Activated naive CD4-positive, alpha-beta T cell (primary cell): ENCODE measurements at places on chromosomes 5 and 9.

DNA sequence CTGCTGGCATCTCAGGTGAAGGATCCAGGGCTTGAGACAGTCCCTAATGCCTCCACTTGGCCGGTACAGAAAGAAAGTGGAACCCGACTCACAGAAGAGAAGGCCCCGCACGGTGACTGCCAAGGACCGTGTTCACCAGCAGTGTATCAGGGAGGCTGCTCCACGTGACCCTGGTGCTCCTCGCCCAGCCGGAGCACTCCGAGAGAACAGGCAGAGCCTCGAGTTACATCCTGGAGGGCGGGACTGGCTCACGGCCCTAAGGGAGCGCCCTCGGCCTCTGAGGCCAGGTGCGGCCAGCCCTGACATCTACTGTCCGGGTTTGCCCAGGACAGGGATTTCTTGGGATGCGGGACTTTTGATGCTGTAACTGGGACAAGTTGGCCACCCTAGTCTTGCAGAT is 104.0 kb upstream of the SARDH start:
- DNase-seq = no peak

- no peak for DNase-seq
Observed at GRCh38 chr5:6727231-6727630, 14.0 kb downstream of the TENT4A start.

DNA sequence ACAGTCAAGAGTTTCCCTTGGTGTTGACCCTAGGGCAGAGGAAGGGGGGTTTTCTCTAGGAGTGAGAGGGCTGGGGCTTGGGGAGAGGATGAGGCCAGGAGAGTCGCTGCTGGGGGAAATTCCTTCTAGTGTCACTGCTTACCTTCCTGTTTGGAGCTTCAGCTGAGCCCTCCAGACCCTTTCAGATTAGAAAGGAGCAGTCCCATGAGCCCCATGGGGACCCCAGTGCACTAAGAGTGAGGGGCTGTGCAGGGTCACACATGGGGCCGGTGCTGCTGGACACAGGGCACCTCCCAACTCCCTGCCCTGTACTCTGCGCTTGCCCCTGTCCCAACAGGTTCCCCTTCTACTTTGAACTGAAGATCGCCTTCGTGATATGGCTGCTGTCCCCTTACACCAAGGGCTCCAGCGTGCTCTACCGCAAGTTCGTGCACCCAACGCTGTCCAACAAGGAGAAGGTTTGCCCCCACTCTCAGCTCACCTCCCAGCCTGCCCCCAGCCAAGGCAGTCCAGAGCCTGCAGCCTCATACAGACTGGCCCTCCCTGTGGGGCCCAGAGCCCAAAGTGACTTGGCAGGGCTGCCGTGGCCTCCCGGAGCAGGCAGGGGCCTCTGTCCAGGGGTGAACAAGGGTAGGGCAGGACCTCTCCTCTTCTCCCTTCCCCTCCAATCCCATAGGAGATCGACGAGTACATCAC is 5.4 kb downstream of the REEP2 start:
- no peak for DNase-seq

GRCh38 chr5:96219580-96220281 is 213.3 kb downstream of the PCSK1 start:
- no peak for DNase-seq

- DNase-seq = no peak
Observed at GRCh38 chr9:37209431-37210386, 89.3 kb downstream of the ZCCHC7 start.

GRCh38 chr5:71972777-71973473 is 134.3 kb upstream of the MAP1B start:
- no peak for DNase-seq

- DNase-seq = no peak
Observed at GRCh38 chr5:171492781-171493180, 73.3 kb downstream of the FGF18 start.

- no peak for DNase-seq
Observed at GRCh38 chr9:73180403-73180802, 28.7 kb downstream of the ANXA1 start.
